ENCODE measurements at places on chromosomes 5 and 9. TPM values are rescaled to one million over a fixed set of nuclear protein-coding genes. Genes with fewer than 3 reads are reported as not detected.

Gene ACSL6
- not detected for total RNA-seq

Gene POU4F3
- 0.42 TPM for total RNA-seq

Gene CDKN2B
- 64.8 TPM for total RNA-seq

Gene ZDHHC11B
- 0.07 TPM for total RNA-seq

Gene TMC1
- total RNA-seq: not detected

Gene C5orf58
- total RNA-seq: not detected

Gene WDR38
- total RNA-seq: not detected

Gene SLC22A5
- total RNA-seq: 6.2 TPM

Gene NIM1K
- not detected for total RNA-seq

Gene TMEM8B
- total RNA-seq: 5.7 TPM

All from airway epithelial cell (primary cell).